ENCODE measurements at places on chromosomes 1 and 21.

- no peak for DNase-seq
Measured at GRCh38 chr1:31485166-31485565, 72.2 kb downstream of the SERINC2 start.

GRCh38 chr21:37452227-37452626, 85.7 kb downstream of the DYRK1A start:
- DNase-seq: no peak

GRCh38 chr1:82777240-82777639, 976.5 kb downstream of the ADGRL2 start:
- no peak for DNase-seq

- DNase-seq: no peak
Measured at GRCh38 chr1:19926296-19927129, 3.1 kb upstream of the PLA2G2E start.

DNA sequence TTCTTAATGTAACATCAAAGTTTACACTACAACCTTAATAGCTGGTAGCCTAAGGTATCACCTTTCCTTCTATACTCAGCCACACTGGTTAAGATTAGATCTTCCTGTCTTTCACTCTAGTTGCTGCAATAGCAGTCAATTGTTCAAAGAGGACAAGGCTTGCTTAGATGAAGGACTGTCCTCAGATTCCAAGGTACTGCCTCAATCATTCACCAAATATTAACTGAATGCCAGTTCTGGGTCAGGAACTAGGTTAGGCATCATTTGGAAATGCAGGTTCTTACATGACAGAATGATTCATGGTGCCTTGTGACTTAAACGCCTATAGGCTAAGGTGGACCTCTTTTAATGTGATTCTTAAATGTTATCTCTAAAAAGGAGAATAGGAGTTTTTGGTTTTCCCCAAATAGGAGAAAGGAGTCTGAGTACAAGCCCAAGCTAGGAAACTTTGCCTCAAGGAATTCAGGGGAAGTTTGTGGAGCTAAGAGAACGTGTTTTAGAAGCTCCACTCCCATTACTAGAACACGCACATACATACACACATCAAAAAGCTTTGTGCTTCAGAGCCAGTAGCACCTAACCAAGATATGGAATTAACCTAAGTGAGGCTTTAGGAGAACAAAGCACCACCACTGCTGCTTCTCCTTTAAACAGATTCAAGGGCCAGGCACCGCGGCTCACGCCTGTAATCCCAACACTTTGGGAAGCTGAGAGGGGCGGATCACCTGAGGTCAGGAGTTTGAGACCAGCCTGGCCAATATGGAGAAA, 8.5 kb upstream of the WDR47 start:
- DNase-seq: no peak

GRCh38 chr1:46496505-46496904, 6.9 kb downstream of the DMBX1 start:
- no peak for DNase-seq

- DNase-seq: no peak
Measured at GRCh38 chr1:171019971-171020370, 70.7 kb upstream of the FMO3 start.

DNA sequence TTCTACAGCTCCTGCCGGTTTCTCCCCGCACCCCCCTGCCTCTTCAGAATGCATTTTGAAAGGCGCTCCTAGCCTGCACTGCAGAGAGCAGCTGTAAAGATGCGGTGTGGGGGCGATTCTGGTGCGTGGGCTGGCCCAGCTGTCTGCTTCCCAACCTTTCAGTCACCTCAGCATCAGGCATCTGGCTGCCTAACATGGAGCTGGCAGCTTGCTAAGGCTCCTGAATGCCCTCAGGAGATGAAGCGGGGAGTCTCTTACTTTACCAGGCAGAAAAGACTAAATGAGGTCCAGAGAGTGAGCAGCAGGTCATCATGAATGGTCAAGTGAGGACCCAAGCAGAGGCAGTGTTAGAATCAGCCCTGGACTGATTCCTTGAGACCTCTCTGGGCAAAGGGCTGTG, 8.7 kb downstream of the IER5 start:
- DNase-seq: no peak

DNA sequence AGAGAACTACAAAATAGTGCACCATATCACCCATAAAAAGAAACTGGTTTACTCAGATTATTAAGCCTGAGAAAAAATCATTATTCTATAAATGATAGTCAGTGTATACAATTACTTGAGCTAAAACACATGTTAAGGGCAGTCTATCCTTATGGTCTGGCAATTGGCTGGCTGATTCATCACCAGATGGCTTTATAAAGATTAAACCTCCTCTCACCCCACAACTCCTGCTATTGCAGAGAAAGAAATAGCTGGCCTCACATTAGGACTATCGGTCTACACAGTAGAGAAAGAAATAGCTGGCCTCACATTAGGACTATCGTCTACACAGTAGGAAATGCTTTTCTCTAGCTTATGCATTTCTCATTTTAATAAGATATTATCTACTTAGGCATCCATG, 21.2 kb downstream of the CEP170 start:
- no peak for DNase-seq

GRCh38 chr1:39293375-39294070, 89.0 kb downstream of the MACF1 start:
- no peak for DNase-seq

DNA sequence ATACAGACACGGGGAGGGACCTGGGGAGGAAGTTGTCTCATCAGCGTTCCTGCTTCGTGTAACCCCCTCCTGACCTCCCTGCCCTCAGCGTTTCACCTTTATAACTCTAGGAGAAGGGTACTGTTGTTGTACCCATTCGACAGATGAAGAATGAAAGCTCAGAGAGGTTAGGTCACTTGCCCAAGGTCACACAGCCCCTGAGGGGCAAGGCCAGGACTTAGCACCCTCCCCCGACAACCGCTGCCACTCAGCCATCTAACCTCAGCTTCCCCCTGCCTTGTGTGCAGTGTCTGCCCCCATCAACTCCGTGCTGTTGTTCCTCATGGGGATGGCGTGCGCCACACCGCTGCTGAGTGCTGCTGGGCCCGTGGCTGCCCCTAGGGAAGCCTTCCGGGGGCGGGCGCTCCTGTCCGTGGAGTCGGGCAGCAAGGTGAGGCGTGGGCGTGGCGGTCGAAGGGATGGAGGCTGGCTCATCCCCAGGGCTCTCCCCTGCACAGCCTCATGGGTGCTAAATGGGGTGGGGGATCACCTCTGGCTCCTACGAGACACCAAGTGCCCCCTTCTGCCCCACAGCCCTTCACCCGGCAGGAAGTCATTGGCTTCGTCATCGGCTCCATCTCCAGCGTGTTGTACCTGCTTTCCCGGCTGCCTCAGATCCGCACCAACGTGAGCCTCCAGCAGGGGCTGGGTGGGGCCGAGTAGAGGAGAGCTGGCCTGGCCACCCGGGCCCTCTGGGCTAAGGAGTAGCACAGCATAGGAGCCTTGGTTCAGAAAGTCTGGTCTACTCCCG, 14.0 kb downstream of the SLC66A1 start:
- no peak for DNase-seq

GRCh38 chr1:184691719-184692324, 62.8 kb downstream of the EDEM3 start:
- no peak for DNase-seq

DNA sequence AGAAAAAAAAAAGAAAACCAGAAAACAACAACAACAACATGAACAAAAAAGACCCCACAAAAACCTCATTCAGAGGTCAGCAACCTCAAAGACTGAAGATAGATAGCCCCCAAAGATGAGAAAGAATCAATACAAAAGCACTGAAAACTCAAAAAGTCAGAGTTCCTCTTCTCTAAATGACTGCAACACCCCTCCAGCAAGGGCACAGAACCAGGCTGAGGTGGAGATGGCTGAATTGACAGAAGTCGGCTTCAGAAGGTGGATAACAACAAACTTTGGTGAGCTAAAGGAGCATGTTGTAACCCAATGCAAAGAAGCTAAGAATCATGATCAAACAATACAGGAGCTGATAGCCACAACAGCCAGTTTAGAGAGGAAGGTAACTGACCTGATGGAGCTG, 17.0 kb downstream of the RAB3GAP2 start:
- no peak for DNase-seq

- no peak for DNase-seq
Measured at GRCh38 chr1:151581451-151581850, 30.4 kb upstream of the SNX27 start.

GRCh38 chr1:151859891-151860293, 6.4 kb upstream of the THEM5 start:
- DNase-seq: no peak

DNA sequence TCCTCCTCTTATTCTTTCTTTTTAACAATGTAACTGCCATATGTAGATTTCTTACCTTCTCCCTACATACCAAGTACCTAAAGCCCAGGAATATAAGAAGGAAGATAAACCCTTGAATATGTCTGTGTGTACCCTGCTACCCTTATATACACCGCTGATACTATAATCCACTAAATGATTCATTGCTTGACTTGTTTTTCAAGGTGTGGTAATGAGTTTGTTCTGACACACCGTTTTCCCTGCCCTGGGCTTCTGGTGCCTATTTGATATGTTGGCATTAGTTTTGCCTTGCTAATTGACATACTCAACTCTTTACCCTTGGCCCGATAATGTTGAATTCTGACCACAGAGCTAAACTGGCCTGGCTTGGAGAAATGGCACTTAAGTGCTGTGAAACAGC, 64.3 kb downstream of the IL23R start:
- no peak for DNase-seq

DNA sequence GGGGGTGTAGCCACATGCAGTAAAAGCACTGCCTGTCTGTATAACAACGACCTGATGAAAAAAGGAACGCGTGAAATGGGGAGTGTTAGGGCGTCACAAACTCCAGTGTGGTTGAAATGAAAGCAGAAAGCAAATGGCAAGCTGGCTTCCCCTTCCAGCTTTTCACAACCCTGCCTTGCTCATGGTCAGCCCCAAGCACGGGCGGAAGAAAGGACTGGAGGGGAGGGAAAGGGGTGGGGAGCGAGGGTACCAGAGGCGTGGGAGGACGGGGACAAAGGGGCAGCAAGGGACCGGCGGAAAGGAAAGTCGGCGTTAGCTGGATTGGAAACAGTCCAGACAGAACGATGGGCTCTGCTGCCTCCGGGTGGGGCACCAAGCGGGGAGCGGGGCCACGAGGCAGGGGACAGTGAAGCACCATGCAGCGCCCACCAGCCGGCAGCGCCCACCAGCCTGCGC, 9.6 kb downstream of the VPS26C start:
- peak; percentile 23 for DNase-seq

DNA sequence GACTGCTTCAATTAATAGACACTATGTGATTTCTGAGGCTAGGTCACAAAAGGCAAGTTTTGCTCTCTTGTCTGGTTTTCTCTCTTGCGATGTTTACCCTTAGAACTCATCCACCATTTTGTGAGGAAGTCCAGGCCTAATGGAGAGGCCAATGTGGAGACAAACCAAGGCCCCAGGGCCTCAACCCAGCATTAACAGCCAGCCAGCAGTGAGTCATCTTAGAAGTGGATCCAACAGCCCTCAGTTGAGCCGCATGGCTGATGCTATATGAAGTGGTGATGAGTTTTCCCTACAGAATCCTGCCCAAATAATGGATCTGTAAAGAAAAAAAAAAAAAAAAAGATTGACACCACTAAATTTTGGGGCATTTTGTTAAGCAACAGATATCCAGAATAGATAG, 95.1 kb downstream of the DNTTIP2 start:
- no peak for DNase-seq

- no peak for DNase-seq
Measured at GRCh38 chr1:114154963-114155322, 1.3 kb upstream of the SYT6 start.

GRCh38 chr1:207605444-207606361, 39.2 kb upstream of the CR1L start:
- no peak for DNase-seq

- DNase-seq: no peak
Measured at GRCh38 chr1:166836733-166837132, 2.5 kb upstream of the POGK start.

DNA sequence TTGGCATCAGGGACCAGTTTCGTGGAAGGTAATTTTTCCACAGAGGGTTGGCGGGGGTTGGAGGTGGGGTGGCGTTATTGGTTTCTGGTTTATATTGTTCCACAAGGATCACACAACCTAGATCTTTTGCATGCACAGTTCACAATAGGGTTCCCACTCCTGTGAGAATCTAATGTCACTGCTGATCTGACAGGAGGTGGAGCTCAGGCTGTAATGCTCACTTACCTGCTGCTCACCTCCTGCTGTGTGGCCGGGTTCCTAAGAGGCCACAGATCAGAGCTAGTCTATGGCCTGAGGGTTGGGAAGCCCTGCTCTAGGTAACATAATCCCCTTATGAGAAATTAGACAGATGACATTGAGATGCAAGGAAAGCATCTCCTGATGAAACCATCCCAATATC, 12.6 kb downstream of the GBP5 start:
- DNase-seq: no peak

DNA sequence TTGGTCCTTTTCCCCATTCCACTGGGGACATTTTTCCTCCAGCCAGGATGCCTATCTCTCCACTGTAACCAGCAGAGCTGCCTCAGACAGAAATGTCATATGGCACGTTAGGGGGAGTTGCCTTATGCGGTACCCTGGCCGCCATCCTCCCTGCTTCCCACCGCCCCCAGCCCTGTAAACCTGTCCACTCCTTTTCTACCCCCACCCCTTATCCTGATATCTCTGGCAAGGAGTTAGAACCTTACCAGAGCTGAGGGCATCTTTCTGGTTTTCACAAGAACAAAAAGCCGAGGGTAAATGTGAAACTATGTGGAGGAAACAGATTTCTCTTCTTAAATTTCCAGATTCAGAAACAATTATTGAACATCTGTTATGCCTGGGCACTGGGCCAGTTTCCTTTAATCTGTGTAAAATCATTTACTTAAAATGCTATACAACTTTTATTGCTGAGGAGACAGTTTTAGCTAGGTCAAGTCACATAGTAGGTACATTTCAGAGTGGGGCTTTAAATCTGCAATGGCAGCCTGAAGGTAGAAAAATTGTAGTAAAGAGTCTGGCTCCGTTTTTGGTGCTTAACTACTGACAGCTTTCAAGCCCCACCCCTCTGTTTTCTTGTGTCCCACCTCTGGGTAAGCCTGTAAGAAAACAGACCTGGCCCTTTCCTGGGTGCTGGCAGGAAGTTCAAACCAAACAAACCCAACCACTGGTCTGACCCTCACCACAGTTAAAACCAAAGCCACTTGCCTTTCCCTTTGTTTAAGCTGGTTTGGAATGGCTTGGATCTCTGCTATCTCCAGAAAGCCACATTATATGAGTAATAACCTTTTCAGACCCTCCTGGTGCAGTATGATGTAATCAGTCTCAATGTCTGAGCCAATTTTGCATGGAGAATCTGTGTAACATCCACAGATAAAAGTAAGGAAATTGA, 319.0 kb downstream of the HHAT start:
- no peak for DNase-seq

- no peak for DNase-seq
Measured at GRCh38 chr1:54117815-54118563, 34.8 kb downstream of the CDCP2 start.

DNA sequence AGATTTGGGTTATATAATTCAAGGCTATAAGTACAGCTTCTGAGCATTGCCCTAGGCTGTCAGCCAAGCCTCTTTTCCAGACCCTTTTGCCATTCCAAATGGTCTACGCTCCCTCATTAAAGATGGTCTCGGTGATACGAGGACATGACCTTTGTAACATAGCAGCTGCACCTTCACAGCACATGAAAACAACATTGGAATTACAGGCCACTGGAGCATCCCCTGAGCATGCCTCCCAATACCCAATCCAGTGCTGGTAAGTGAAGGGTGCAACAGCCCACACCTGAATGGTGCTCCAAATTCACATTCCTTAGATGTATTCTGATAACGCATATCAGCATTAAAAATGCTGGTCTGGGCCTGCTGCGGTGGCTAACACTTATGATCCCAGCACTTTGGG, 20.1 kb upstream of the PTPRF start:
- DNase-seq: no peak

- DNase-seq: no peak
Measured at GRCh38 chr1:49050041-49050440, 273.4 kb upstream of the BEND5 start.

GRCh38 chr1:180988253-180988752, 34.4 kb downstream of the STX6 start:
- DNase-seq: no peak

Data from activated T-cell treated with anti-CD3 and anti-CD28 coated beads for 48 hours (primary cell).